Melanocyte of skin (primary cell): ENCODE measurements at places on chromosomes 16 and 17. TPM values are rescaled to one million over a fixed set of nuclear protein-coding genes. Genes with fewer than 3 reads are reported as not detected.

The APOH gene
- total RNA-seq: not detected in 2 replicates

The PLCG2 gene
- total RNA-seq: 5.5 and 9.5 TPM in 2 replicates

The RAB34 gene
- total RNA-seq: 83.6 and 103 TPM in 2 replicates

The SLC12A3 gene
- total RNA-seq: not detected in 2 replicates

The SOX15 gene
- 0.36 TPM in 1 of 2 replicates, not detected in the other for total RNA-seq

The P2RX5 gene
- total RNA-seq: under 0.01 and 0.36 TPM in 2 replicates

The CLEC16A gene
- total RNA-seq: 18.2 and 32.0 TPM in 2 replicates

The CCL4L2 gene
- not detected in 2 replicates for total RNA-seq

The TBL3 gene
- total RNA-seq: 45.0 and 46.7 TPM in 2 replicates

The G6PC1 gene
- under 0.01 TPM in 1 of 2 replicates, not detected in the other for total RNA-seq

The LRRC37A gene
- total RNA-seq: 0.67 and 6.3 TPM in 2 replicates

The RNF227 gene
- 1.7 and 5.1 TPM in 2 replicates for total RNA-seq

The TNRC6A gene
- total RNA-seq: 47.0 and 70.8 TPM in 2 replicates

The TK1 gene
- total RNA-seq: 48.0 and 70.5 TPM in 2 replicates

The OSGIN1 gene
- 10.3 and 32.7 TPM in 2 replicates for total RNA-seq

The CNOT1 gene
- total RNA-seq: 121 and 158 TPM in 2 replicates

The KRTAP9-7 gene
- total RNA-seq: not detected in 2 replicates

The TPSG1 gene
- not detected in 2 replicates for total RNA-seq

The METRN gene
- 54.0 and 58.9 TPM in 2 replicates for total RNA-seq
